ENCODE measurements at places on chromosomes 2 and 18. TPM values are rescaled to one million over a fixed set of nuclear protein-coding genes. Genes with fewer than 3 reads are reported as not detected.

Gene WIPF1
- total RNA-seq, result 17.4 TPM

Gene TUBA3E
- not detected for total RNA-seq

Gene RALBP1
- total RNA-seq, result 59.4 TPM

Gene KRTCAP3
- 104 TPM for total RNA-seq

Gene CCDC141
- 1.2 TPM for total RNA-seq

Gene ANKRD36B
- total RNA-seq, result 22.1 TPM

Gene RMC1
- 33.5 TPM for total RNA-seq

Gene ZSCAN30
- 12.9 TPM for total RNA-seq

Gene PROC
- 3.6 TPM for total RNA-seq

Gene CRYBA2
- 4.1 TPM for total RNA-seq

Gene UGT1A6
- total RNA-seq, result 6.4 TPM

Gene B3GNT7
- 110 TPM for total RNA-seq

Gene SERPINB12
- total RNA-seq, result not detected

Gene SLC4A3
- total RNA-seq, result 1.2 TPM

Gene SP140L
- 23.4 TPM for total RNA-seq

Gene SIX3
- total RNA-seq, result not detected

Gene LONRF2
- total RNA-seq, result 0.21 TPM

Gene PDIA6
- total RNA-seq, result 147 TPM

Gene SPR
- 77.8 TPM for total RNA-seq

Gene HOXD10
- 1.0 TPM for total RNA-seq

Gene HRH4
- 0.12 TPM for total RNA-seq

Gene NCKAP1
- 119 TPM for total RNA-seq

Gene NAT8
- not detected for total RNA-seq

Gene MCM6
- 14.9 TPM for total RNA-seq

Gene EN1
- not detected for total RNA-seq

Gene RESP18
- not detected for total RNA-seq

Gene AMER3
- 0.40 TPM for total RNA-seq

Gene PAIP2B
- 4.7 TPM for total RNA-seq

Gene USP40
- 27.9 TPM for total RNA-seq

Gene SAG
- total RNA-seq, result not detected

Gene RHBDD1
- total RNA-seq, result 27.4 TPM

Gene ABCG8
- 0.53 TPM for total RNA-seq

Gene GAL3ST2
- total RNA-seq, result 50.8 TPM

Gene CFAP65
- total RNA-seq, result 0.76 TPM

Gene ACADL
- total RNA-seq, result 0.15 TPM

All from left colon (tissue), 2 donors.